ENCODE measurements at places on chromosomes 3 and 15.

DNA sequence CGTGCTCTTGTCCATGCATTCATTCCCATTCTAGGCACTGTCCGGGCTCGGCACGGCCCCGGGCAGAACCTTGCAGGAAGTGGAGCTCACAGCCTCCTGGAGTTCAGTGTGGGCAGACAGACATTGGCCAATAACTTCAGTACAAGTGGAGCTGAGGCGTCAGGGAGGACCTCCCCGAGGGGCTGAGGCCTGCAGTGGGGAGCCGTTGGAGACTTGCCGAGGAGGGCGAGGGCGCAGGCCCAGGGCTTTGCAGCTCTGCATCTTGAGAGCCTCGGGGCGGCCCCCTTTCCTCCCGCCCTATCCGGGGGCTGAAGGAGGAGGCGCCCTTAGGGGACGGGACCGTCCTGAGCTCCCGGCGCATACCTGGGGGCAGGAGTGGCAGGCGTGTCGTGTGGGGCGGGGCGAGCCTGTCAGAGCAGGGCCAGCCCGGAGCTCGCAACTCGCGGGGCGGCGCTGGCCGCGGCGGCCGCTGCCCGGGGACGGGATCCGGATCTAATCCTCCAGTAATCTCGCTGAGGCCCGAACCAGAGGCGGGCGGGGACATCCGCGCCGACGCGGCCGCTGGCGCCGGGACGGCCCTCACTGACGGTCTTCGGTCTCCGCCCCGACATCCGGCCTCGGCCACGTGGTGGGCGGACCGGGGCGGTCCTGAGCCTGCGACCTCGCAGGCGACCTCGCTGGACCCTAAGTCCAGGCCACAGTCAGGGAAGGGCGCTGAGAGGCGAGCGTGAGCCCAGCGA is at the start of gene ACY1:
TSS of gene ACY1 (plus strand) at position 698 of the 740 bp plus-strand sequence. CDS start 530 bp downstream, outside the sequence.
- DNase-seq = peak; percentile 61

- no peak for DNase-seq
Measured at GRCh38 chr3:174094669-174095068, 697.1 kb downstream of the NLGN1 start.

GRCh38 chr3:142501004-142501926 is 53.4 kb upstream of the XRN1 start:
- no peak for DNase-seq

- DNase-seq = no peak
Measured at GRCh38 chr3:63976161-63976871, 47.0 kb downstream of the PSMD6 start.

GRCh38 chr3:103295974-103296570 is 861.3 kb downstream of the ZPLD1 start:
- DNase-seq = no peak

DNA sequence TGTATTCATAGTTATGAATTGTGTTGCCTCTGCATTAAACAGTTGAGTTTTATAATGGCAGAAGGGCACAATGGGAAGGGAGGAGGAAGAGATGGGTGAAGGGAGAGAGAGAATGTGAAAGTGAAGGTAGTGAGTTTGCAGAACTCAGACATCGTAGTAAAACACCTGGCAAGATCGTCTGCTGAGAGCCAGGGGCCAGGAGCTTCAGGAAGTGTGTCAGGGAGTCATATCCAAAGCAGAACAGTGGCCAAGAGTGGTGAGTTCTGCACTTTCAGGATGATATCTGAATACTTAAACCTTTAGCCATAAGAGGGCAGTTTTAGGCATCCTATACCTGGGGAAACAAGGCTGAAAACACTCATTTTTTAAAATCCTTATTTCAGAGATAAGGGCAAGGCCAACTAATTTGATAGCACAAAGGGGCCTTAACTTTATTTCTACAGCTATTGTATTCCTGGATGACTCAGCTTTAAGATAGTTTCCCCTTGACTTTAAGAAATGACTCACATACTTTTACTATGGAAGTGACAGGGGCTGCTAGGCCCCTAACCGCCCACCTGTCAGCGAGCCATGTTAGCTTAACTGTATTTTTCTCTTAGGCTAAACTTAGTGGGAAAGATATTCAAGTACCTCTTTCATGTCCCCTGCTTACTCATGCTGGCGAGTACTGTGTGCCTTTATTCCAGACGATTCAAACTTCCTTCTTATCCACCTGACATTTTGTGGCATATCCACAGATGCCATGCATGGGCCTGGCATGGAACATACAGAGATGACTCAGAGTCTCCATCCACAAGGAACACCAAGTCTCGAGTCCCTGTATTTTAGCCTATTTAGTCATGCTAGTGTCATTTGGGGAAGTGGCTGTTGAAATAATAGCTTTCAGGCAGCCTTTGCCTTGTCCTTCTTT is 53.9 kb downstream of the RLBP1 start:
- DNase-seq = no peak

- DNase-seq = no peak
Measured at GRCh38 chr15:58469432-58470353, 37.9 kb downstream of the LIPC start.
